CD4-positive, alpha-beta T cell treated with Interleukin-1 beta for 1 hour (primary cell): ENCODE measurements at places on chromosomes 7 and 10.

DNA sequence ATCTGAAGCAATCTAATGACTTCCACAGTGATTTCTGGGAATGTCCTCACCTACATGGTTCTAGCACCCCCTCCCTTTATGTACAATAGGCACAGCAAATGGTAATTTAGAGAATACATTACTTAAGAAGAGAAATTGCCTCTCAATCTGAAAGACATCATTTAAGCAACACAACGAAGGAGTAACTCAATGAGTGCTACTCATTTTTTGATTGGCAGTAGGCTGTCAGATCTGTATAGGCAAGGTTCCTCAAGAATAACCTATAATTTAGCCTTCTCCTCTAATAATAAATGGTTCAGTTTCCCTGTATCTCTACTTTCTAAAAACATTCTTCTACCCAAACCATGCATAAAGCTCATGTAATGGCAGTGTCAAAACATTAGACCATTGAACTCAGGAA, 30.6 kb upstream of the SEMA3C start:
- no peak for DNase-seq

- DNase-seq, result no peak
These were observed 10.3 kb upstream of the TMEM168 start for GRCh38 chr7:112800486-112800885.

DNA sequence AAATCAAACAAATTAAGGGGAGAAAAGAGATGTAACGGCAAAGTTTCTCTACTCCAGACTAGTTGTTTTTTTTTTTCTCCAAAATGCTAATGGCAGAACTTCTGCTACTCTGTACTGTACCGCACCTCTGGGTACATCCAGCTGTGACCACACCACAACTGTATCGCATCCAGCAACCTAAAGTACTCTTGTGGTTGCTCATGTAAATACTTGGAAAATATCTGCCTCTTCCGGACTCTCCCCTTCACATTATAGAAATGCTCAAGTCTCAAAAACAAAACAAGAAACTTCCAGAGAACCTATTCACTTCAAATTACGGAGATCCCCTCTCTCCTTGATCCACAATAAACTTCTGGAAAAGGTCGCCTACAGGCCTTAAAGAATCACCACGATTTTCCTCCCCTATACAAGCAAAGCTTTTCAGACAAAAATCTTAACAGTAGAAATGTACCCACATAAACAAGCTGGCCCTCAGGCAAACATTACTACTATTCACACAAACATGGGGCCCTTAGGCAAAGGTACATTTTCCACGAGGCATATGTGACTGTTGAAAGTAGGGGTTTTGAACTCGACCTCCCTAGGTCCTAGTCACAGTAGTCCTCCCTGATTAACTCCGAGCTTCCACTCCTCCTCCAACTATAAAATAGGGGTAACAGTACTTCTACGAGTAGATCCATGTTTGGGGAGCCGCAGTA, 222.9 kb upstream of the MKLN1 start:
- DNase-seq, result no peak

- no peak for DNase-seq
These were observed 101.8 kb downstream of the SAMD9 start for GRCh38 chr7:93015779-93016481.

GRCh38 chr7:19268737-19269136, 123.5 kb upstream of the FERD3L start:
- no peak for DNase-seq

DNA sequence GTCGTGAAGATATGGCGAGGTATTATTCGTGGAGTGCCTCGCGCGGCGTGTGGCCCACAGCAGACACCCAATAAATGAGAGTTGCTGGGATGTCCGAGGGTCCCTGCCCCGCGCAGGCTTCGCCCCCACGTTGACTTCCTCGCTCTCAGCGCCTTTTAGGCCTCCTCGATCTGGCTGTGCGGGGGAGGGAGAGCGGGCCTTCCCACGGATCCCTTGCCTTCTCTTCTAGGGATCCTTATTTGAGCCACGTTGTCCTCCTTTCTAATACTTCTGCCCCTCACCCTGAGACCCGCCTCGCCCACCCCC, 660 bp downstream of the VCL start:
- no peak for DNase-seq

GRCh38 chr7:108724251-108725100, 154.8 kb downstream of the DNAJB9 start:
- no peak for DNase-seq

- peak; percentile 51 for DNase-seq
These were observed 3.3 kb upstream of the SHH start for GRCh38 chr7:155815332-155816191.

DNA sequence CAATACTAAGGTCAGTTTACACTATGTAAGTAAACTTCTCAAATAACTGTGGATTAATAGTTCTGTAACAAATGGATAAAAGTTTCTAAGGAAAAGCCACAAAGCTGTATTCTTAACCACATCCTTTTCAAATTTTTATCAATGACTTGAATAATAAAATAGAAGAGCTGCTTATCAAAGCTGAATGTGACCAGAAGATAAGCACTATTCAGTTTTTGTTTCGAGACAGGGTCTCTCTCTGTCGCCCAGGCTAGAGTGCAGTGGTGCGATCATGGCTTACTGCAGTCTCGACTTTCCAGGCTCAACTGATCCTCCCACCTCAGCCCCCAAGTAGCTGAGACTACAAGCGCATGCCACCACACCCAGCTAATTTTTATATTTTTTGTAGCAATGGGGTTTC, 17.0 kb downstream of the UPF2 start:
- DNase-seq, result no peak

- DNase-seq, result no peak
These were observed 130.5 kb downstream of the CUX1 start for GRCh38 chr7:101947899-101948298.

DNA sequence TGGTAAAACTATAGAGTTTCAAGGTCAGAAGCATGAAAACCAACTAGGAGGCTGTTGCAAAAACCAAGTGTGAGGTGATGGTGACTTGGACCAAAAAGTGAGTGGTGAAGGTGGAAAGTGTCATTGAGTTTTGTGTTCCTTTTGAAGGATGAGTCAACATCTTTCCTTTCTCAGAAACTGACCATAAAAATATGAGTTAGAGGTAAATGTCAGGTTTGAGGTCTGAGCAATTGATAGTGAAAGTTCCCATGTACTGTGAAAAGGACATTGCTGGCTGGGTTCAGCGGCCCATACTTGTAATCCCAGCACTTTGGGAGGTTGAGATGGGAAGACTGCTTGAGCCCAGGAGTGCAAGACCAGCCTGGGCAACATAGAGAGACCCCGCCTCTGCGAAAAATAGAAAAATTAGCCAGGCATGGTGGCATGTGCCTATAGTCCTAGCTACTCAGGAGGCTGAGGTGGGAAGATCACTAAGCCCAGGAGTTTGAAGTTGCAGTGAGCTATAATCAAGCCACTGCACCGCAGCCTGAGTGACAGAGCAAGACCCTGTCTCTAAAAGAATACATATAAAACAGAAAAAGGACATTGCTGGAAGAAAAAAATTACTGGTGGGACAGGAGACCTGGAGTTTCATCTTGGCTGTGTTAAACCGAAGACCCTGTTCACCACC, 89.3 kb upstream of the ARID5B start:
- no peak for DNase-seq

- no peak for DNase-seq
These were observed 32.9 kb downstream of the RNF32 start for GRCh38 chr7:156673454-156673853.

GRCh38 chr7:83267141-83267631, 104.5 kb upstream of the PCLO start:
- no peak for DNase-seq

GRCh38 chr10:93095225-93095624, 21.5 kb downstream of the CYP26A1 start:
- DNase-seq, result no peak

DNA sequence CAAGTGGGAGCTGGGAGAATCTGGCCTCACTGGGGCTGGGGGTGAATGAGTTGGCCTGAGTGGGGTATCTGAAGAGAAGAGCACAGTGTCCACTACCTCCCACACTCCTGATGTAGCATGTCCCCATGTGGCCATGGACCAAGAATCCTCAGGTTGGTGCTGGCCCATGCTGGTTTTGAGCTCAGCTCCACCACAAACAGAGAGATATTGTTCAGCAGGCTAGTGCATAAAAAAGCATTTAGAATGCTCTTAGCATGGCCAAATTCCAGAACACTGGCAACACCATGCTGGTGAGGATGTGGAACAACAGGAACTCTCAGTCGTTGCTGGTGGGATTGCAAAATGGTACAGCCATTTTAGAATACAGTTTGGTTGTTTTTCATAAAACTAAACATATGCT, 61.4 kb downstream of the FRMPD2 start:
- DNase-seq, result no peak

DNA sequence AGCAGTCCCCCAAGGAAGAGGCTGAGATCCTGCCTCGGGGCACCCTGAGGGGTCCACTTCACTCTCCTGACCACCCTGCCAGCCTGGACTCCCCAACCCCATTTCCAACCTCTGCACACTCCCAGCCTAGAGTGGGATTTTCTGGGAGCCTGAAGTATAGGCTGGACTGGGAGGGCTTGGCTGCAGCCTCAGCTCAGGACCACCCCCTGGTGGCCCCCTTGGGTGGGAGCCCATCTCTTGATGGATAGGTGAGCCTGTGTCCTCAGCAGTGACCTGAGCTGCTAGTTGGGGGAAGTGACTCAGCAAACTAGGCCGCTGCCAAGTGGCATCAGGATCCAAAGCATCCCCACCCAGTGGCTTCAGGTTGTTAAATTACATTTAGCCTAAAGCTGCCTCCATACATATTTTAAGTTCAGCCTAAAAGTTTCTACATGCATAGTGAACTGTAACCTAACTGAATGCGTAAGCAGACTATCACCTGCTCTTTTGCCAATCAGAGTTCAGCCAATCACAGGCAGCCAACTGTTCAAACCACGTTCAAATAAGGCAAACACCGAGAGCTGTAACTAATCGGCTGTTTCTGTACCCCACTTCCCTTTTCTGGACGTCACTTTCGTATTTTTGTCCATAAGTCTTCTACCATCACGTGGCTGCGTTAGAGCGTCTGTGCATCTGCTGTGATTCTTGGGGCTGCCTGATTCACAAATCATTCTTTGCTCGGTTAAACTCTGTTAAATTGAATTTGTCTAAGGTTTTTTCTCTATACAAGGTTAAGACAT, 144.0 kb downstream of the PLPP4 start:
- peak; percentile 14 for DNase-seq
